ENCODE measurements at places on chromosomes 12 and 14. TPM values are rescaled to one million over a fixed set of nuclear protein-coding genes. Genes with fewer than 3 reads are reported as not detected.

Gene FOXN4
- polyA plus RNA-seq = not detected

Gene SYNDIG1L
- polyA plus RNA-seq = not detected

Gene CRACR2A
- 8.2 TPM for polyA plus RNA-seq

Gene POTEM
- not detected for polyA plus RNA-seq

Gene IL22
- polyA plus RNA-seq = not detected

Gene RPL41
- 6,745 TPM for polyA plus RNA-seq

Gene KRT80
- not detected for polyA plus RNA-seq

Gene ASCL1
- not detected for polyA plus RNA-seq

Gene SLC25A47
- not detected for polyA plus RNA-seq

Gene NGB
- polyA plus RNA-seq = not detected

Gene KRT78
- polyA plus RNA-seq = not detected

Gene AGAP2
- polyA plus RNA-seq = 3.0 TPM

Gene RIPK3
- 11.7 TPM for polyA plus RNA-seq
